NK-92 treated with Interleukin-12 subunit alpha and Interleukin-12 subunit beta, amount 100 ng/mL, for 24 hours (cell line): ENCODE measurements at places on chromosomes 3 and 15.

DNA sequence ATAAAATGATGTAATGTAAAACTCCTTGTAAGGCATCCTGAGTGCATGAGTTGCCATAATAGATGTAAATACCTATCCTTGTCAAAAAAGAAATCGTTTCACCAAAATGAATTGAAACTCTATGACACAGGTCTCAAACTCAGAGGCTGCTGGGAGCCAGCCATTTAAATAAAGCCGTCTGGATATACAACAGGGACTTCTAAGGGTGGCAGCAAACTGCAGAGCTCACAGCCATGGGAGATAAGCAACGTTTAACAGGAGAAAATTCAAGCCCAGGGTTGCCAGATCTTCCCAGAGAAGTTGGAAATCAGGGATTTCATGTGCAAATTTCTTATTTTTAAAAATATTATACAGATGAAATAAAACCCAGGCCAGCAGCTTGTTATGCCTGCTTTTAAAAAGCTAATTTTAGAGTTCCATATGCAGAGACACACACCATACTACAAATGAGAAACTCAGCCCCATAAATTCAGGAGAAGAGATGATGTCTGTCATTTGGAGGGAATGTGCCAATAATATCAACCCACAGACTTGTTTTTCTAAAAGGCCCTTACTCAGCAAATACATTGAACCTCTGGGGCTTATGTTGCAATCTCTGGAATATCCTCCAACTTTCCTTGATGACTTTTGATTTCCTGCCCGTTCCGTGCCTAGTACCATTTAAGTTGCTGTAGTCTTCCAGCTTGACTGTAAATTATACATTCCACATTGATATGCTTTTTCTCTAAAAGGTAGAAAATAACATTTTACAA, 75.6 kb downstream of the AQP9 start:
- DNase-seq, result no peak

DNA sequence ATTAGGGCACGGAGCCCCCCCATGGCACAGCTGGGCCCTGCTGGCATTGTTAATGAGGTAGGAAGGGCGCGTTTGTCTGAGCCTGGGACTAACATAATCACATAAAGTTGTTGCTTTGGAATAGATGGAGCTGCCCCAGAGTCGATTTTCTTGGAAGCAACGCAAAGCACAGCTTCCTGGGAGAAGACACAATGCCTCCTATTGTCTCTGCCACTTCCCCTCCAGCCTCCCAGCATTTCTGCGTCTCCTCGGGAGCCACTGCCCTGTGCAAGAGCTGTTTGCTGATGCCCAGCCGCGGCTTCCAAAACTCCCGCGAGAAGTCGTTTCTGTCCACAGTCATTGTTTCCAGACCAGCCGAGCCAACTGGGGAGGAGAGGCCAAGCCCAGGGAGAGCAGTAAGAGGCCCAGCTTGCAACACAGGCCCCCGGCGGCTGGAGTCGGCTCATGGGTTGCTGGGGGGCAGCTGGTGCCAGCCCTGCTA, 18.1 kb upstream of the ALDH1A3 start:
- DNase-seq, result no peak

- no peak for DNase-seq
These were observed 37.9 kb downstream of the NTRK3 start for GRCh38 chr15:88218557-88219221.

- no peak for DNase-seq
These were observed 136.1 kb downstream of the ADAMTS17 start for GRCh38 chr15:100205549-100206295.

DNA sequence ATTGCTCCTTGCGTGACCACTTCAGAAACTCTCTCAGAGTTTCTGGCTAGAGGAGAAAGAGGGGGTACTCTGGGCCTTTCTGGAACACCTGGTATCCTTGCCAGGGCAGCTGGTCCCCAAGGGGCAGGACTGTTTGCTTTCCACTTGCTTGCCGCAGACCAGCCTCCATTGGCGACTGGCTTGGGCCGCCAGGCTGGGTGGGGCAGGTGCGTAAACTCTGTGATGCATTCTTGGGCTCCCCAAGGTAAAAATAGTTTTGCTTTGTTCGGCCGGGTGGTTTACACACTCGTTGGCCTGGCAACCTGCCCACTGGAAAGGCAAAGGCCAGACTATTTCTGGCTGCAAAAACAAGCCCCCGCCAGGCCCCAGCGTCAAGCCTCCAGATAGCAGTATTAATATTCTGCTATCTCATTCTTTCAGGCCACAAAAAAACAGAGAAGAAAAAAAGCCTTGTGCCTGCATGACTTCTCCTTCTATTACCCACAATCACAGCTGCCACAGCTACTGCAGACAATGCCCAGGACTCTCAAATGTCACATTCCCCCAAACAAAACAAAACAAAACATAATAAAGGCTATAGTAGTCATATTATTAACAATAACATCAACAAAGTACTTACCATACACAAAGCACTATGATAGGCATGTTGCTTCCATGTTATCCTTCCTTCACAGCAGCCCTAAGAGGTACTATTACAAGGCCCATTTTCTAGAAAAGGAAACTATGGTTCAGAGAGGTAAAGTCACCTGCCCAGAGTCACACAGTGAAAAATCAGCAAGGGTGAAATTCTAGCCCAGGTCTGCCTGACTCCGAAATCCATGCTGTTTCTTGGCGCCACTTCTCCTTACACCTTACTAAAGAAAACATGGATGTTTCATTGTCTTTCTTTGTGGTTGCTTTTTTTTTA, 14.0 kb upstream of the SSUH2 start:
- DNase-seq, result no peak

- no peak for DNase-seq
These were observed 152.9 kb upstream of the TGFBR2 start for GRCh38 chr3:30453360-30454039.

- DNase-seq, result no peak
These were observed 37.9 kb upstream of the TJP1 start for GRCh38 chr15:29859973-29860715.

DNA sequence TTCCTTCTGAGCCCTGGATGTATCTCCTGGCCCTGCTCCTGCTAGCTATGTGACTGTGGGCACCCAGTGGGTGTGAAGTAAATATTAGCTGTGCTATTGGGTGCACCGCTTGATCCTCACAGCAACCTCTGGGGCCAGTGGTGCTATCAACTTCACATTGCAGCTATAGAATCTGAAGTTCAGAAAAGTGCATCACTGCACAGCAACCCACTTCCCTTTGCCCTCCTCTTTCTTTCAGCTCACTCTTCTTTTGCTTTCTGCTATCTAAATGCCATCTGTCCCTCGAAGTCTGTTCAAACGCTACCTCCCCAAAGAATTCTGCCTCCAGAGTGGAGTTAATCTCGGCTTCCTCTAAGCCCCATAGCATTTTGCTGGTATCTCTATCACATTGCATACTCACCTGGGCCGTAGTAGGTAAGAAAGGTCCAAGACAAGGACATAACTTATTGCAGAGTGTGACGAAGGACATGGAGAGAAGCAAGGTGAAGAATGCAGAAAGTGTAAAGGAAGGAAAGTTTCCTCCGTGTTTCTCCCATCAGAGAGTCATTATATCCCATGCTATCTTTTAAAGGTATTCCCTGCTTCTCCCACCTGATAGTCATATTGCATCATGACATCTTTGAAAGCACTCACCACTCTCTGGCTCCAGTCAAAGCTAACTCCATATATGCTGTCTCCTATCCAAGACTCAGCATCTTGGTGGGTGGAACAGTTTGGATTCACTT, 57.1 kb upstream of the BCL6 start:
- DNase-seq, result no peak

- DNase-seq, result no peak
These were observed 88.8 kb upstream of the CTDSPL start for GRCh38 chr3:37772773-37773354.

- no peak for DNase-seq
These were observed 45.2 kb downstream of the C2CD4B start for GRCh38 chr15:62119874-62120273.

DNA sequence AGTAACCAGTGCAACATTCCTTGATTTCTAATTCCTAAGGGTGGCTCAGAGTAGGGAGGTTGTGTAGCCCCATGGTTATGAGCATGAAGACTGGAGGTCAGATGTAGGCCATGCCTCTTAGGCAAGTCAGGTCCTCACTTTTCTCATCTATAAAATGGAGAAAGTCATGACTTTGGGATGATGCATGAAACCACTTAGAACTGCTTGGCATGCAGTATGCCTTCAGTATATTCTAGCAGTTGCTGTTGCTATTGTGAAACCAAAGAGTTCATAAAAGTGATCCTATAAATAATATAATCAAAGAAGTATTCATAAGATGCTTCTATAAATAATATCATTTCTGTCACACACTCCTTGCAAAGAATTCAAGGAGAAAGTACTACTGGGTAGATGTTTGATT, 65.5 kb downstream of the TMEM108 start:
- no peak for DNase-seq

- DNase-seq, result no peak
These were observed 9.1 kb upstream of the SYN2 start for GRCh38 chr3:11995120-11995519.

- no peak for DNase-seq
These were observed 2.2 kb downstream of the STARD9 start for GRCh38 chr15:42577514-42578031.

DNA sequence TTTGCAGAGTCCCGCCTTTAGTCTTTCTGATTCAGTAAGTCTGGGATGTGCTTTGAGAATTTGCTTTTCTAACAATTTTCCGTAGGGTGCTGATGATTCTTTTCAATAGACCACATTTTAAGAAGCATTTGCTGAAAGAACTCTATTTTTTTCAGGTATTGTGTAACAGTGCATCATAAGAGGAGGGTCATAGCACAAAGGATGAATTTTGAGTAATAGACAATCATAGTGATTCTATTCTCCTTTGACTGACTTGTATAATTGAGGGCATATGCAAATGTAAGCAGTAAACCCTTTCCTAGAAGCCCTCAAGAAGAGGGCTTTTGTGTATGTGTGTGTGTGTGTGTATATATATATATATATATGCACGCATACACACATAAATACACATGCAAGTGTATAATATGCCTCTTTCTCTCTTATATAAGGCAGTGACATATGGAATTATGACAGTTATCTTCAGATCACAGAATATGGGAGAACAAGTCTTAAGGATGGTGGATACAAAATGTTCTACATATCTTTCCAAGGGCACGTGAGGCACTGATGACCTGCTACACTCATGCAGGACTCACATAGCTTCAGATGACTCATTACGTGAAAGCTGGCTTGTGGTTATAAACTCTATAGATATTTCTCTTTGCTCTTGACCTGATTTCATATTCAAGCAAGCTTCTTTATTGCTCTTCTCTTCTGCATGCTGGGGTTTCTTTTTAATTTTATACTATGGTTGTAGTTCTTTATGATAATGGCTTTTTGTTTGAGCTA, 6.5 kb upstream of the PLSCR1 start:
- no peak for DNase-seq

GRCh38 chr15:88450125-88450798, 16.9 kb downstream of the MRPL46 start:
- peak; percentile 44 for DNase-seq

DNA sequence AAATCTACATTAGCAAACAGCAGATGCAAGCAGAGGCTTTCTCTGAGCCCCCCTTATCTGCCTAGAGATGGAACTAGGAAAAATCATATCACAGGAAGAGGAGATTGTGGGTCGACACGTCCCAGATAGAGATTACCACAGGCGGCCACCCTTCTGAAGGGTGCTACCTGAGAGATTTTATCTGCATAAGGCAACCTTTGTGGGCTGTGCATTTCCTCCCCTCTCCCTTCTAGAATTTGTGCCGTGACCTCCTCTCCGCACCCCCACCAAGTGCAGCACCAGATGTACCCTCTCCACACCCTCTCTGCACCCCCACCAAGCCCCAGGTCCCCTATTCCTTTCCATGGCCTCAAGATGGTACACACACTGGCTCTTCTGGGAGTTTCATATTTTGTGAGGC, 27.4 kb downstream of the METTL6 start:
- peak; percentile 40 for DNase-seq

- no peak for DNase-seq
These were observed 202.6 kb downstream of the KLHL25 start for GRCh38 chr15:85592148-85592547.

DNA sequence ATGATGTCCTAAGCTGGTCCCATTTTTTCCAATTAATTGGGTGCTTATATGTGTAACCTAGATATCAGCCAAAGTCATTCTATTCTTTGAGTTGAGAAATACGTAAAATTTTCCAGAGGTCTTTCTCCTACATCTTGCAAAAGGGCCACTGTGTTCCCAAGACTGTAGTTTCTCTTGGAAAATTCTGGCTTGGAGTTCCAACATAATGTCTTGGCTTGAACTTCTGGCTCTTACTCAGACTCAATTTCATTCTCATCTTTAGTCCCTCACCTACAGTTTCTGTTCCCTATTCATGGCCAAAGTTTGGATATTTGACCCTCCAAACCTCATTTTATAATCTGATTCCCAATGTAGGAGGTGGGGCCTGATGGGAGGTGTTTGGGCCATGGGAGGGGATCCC, 201.4 kb upstream of the ARHGEF26 start:
- DNase-seq, result no peak

DNA sequence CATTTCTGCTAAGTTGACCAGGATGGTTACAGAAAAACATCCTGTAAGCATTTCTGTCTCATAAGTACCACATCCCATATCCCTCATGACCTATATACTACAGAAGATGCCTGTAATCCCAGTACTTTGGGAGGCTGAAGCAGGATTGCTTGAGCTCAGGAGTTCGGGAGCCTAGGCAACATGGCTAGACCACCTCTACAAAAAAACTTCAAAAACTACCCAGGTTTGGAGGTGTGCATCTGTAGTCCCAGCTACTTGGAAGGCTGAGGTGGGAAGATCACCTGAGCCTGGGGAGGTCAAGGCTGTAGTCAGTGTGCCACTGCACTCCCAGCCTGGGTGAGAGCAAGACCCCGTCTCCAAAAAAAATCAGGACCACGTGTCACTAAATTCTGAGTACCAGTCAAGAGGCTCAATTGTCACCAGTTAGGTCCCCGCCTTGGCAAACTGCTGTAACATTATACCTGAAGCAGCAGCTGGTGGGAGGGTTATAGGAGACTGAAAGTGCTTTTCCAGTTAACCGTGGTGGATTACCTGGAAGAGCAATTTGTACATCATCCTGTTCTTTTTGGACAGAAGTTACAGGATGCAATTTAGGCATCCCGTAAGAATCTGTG, 6.2 kb downstream of the RPL32 start:
- no peak for DNase-seq

GRCh38 chr3:132180337-132180791, 136.8 kb upstream of the ACP3 start:
- DNase-seq, result no peak

DNA sequence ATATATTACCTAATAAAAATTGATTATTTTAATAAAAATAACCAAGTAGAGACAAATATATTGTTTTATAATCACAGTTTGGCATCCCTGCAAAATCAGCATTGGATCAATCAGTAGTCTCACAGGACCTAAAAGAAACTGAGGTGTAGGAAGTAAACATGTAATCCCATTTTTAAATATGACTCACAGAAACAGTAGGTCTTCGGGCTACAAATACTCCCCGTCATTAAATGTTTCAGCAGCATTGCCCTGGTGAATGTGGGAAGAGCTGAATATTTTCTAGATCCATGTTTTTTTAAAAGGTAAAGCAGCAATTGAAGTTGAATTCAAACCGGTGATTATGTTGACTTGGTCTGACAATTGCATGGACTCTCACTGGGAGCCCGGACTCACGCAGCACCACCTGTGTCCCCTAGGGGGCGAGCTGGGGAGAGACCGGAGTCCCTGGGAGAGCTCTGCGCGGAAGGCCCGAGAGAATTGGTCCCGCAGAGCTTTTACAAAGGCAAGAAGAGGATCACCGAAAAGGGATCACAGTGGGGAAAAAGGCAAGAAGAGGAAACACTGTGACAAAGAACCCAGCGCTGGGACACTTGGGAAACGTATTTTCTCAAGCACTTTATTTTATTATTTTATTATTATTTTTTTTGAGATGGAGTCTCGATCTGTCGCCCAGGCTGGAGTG, 17.2 kb upstream of the USP3 start:
- DNase-seq, result peak; percentile 78

- no peak for DNase-seq
These were observed 7.9 kb downstream of the PRSS50 start for GRCh38 chr3:46709721-46710120.
